ENCODE measurements at places on chromosomes 7 and 10.

GRCh38 chr7:113921363-113921762 lies 2.6 kb upstream of the PPP1R3A start:
- DNase-seq, result no peak

DNA sequence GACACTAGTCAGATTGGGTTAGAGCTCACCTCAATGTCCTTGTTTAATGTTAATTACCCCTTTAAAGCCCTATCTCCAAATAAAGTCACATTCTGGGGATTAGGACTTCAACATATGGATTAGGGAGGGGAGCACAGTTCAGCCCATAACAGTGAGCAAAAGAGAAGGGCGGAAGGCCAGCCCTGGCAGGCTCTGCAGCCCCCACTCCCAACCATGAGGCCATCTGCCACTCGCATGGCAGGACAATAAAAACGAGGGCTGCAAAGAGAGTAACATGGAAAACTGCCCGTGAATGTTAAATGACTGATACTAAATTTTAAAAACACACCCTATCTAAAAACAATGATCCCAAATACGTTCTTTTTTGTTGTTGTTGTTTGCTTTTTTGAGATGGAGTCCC lies 38.7 kb downstream of the RGS10 start:
- no peak for DNase-seq

DNA sequence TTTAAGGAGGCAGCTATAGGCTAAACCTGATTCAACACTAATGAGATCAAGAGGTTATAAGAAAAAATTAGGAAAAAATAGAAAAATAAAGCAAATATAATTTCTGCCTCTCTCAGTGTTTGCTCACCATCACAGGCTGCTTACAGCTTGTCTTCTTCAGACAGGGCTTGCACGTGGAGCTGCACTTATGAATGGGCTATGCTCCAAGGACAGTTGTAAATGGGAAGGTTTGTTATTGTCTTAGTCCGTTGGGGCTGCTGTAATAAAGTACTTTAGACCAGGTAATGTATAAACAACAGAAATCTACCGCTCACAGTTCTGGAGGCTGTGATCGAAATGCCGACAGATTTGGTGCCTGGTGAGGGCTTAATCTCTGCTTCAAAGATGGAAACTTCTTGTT lies 219.8 kb downstream of the NEBL start:
- DNase-seq, result no peak

DNA sequence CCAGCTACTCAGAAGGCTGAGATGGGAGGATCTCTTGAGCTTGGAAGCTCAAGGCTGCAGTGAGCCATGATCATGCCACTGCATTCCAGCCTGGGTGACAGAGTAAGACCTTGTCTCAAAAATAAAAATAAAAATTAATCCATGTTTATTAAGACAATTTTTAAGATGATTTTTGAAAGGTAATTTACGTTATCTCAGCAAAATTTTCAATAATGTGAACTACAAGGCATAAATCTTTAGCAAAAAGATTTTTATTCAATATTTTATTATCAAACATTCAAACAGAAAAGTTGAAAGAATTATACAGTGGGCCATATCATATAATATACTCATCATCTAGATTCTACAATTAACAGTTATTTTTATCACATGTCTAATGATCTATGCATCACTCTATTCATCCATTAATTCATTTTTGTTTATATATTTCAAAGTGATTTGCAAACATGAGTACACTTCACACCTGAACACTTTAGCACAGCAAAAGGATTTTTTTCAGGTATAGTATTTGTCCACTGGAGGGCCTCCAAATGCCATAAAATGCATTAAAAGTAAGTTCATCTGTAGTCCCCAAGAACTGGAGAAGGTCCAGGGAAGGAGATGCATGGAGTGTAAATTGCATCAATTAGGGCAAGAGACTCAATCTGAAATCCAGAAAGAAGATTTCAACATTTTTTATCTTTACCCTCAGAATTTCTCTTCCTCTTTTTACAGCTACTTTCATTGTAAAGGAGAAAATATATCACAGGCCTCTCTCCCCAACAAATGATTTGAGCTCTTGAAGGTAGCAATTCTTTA lies 38.6 kb upstream of the RSBN1L start:
- DNase-seq, result no peak

GRCh38 chr7:11751807-11752389 lies 80.1 kb downstream of the THSD7A start:
- DNase-seq, result no peak

DNA sequence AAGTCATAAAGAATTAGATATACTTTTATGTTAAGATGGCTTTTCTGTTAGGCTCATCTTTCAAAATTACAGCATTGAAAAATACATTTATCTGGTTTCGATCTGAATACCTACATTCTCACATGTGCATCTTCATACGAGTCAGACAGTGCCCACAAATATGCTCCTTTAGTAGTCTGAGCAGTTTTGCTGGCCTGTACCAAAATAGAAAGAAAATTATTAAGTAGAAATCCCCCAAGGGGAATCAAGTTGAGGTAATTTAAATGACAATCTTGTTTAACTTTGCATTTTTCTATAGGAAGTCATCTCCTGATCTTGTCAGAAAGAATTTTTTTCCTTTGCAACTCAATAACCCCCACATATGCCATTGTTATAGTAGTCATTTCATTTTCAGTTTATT lies 287.4 kb upstream of the SEMA3D start:
- DNase-seq, result no peak

GRCh38 chr10:74176380-74177139 lies 25.5 kb downstream of the ADK start:
- peak; percentile 94 for DNase-seq

GRCh38 chr7:80770675-80771081 lies 132.2 kb downstream of the CD36 start:
- no peak for DNase-seq

- no peak for DNase-seq
These were observed 775.4 kb downstream of the TYW1 start for GRCh38 chr7:67771846-67772605.

DNA sequence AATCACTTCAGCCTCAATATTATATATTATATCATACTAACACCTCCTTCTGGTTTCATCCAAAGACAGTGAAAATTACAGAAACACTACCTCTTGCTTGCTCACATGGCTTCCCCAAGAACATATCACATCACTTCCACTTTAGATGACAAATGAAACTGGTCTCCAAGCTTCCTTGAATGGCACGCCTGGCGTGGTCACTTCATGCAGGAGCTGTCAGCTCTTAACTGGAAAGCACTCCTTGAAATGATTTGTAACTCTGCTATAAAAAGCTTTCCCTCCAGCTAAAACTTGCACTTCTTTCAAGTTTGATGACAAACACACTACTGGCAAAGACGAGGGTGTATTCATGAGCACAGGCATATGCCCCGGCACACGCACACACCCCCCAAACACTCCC lies 84.1 kb upstream of the INHBA start:
- DNase-seq, result no peak

- no peak for DNase-seq
These were observed 14.8 kb downstream of the WDR86 start for GRCh38 chr7:151395036-151395367.

GRCh38 chr10:81920213-81920829 lies 45.3 kb downstream of the NRG3 start:
- DNase-seq, result no peak

DNA sequence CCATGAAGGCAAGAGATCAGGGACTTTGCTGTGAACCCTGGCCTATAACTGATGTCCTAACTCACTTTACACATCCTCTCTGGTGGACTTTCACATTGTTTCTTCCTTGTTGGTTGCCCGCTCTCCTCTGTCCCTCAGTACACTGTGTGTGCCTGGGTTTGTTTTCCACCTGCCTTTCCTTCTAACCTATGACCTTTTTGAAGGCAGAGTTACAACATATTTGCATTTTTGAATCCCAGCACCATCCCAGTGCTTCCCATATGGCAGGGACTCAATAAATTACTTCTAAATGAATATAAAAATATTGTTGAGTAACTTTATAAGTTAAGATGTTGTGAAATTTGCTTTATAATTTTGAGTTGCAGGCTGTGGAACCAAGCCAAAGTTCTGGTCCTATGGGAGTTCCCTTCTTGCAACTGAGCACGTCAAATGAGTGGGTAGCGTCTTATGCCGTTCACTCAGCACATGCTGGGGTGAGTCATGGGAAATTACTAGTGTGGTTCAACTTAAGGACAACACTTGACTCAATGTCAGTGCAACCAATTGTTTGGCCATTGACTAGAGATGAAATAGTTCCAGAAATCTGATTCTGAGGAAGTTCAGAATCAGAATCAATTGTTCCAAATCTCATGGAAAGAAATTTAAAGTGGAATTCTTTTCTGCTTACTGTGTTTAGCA lies 250.9 kb downstream of the TWIST1 start:
- no peak for DNase-seq

GRCh38 chr10:46042527-46042926 lies 3.5 kb downstream of the MSMB start:
- no peak for DNase-seq

- DNase-seq, result no peak
These were observed 443.7 kb upstream of the GRM3 start for GRCh38 chr7:86199881-86200614.

DNA sequence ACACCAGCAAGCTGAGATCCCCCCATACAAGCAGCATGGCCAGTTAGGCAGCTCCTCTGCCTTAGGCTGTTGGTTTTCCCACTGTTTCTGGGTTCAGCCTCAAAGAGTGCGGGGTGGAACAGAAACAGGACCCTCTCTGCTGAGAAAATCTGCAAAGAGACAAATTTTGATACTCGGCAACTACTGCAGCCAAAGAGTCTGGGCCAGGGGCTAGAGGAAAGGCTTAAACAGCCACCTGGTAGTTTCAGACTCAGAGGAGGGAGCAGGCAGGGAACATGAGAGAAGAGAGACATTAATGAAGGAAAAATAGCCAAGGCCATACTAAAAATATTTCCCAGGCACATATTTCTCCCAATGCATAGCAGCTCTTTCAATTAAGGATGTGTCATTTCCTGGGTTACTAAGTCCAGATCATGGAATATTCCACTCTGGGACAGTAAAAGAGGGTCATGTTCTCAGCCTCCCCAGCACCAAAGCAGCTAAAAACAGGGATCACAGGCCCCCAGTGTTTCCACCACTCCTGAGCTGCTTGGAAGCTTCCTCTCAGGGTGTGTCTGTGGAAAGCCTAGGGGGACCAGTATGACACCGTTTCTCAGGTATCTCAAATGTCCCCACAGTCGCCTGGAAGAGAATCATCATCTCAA lies 29.8 kb downstream of the PDLIM1 start:
- no peak for DNase-seq

DNA sequence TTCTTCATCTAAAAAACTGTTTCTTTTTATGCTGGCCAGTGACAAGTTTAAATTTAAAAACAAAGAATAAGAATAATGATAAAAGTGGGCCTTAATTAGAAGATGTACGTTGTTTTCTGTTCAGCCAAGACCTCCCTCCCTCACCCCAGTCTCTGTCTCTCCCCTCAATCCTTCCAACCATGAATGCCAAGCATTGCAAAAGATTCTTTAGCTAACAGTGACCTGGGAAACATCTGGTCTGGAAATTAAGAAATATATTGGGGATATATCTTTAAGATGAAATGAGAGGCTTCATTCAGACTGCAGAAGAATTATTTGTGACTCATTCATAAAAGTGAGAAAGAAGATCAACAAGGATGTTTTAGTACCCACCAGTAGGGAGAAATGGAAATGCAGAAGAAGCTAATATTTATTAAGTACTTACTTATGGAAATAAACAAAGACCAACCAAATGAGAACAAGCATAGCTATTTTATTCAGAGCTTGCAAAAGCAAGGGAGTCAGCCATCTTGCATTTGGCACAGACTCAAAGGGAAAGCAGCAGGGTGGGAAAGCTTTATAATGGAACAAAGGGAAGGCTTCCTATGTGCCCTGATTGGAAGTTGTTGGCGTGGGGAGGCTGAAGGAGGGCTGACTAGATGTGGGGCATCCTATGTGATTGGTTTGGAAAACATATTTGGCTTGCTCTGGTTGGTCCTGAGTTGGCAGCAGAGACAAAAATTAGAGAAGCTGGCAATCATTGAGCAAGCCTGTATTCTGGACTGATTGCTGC lies 595.4 kb upstream of the GHITM start:
- no peak for DNase-seq

DNA sequence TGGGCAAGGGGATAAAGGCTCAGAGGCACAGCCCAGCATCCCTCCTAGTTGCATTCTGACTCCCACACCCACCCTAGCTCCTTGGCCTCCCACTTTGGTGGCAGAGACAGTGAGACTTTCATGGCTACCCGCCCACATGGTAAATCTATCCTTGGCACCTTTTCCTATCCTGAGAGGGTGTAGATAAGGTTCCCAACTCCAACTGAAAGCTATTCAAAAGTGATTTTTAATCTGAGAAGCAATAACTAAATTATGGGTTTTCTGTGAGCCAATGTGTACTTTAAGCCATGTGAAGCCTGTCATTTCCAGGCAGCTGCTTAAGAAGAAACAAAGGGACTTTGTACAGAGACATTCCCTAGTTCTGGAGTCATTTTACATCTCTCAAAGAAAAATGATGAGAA lies 9.1 kb downstream of the LAMB1 start:
- no peak for DNase-seq

DNA sequence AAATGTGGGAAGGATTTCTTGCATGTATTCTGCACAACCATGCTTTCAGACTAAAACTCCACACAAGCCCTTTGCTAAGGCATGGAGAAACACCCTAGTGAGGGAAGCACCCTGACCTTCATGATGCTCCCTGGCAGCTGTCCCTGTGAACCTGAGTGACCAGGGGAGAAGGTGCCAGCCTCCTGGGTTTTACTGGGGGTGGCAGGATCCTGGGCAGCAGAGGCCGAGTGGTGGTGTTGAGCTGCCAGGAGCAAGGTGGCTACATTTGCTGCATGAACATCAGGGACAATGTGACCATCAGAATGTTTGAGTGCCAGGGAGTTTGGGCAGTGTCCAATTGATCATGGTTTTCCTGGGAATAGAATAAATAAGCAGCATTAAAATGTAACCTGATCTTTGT lies 437.9 kb downstream of the TCERG1L start:
- no peak for DNase-seq

- no peak for DNase-seq
These were observed 7.0 kb downstream of the DNTT start for GRCh38 chr10:96311180-96311715.

- DNase-seq, result no peak
These were observed 32.1 kb downstream of the KCNMA1 start for GRCh38 chr10:77605466-77605865.

DNA sequence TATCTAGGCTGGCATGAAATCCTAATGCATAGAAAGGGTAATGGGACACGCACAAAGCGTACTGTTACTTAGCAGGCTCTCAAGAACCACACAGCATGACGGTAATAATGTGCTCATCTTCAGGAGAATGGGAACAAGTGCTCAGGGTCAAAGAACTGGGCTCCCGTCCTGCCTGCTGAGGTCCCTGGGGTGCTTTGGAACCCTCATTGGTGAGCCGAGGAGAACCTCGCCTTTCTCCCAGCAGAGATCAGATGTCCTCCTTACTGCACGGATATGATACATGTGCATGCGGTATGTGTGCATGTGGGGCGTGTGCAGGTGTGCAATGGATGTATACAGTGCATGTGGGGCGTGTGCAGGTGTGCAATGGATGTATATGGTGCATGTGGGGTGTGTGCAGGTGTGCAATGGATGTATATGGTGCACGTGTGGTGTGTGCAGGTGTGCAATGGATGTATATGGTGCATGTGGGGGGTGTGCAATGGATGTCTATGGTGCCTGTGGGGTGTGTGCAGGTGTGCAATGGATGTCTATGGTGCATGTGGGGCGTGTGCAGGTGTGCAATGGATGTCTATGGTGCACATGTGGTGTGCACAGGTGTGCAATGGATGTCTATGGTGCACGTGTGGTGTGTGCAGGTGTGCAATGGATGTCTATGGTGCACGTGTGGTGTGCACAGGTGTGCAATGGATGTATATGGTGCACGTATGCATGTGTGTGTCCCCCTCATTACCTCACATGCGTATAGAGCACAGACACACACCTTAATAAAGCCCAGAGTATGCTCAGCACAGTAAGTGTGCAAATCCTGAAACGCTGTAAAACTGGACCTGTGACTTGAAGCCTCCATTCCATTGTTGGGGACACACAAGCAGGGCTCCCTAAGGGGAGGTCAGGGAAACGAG lies 336.3 kb downstream of the PTPRN2 start:
- DNase-seq, result no peak

Measured in activated gamma-delta T cell treated with anti-CD3 and anti-CD28 coated beads, Interleukin-2, amount 50 U/mL, for 16 hours (primary cell).